ENCODE measurements at places on chromosomes 4 and X.
A peak's percentile ranks its signal among the peaks of the same experiment; 100 is the strongest.

GRCh38 chr4:120139392-120139791 lies 72.7 kb upstream of the MAD2L1 start:
- no peak for DNase-seq

- no peak for DNase-seq
Measured at GRCh38 chrX:121479406-121479805, 432.0 kb downstream of the GLUD2 start.

- DNase-seq, result no peak
Measured at GRCh38 chr4:93776386-93777080, 52.0 kb upstream of the ATOH1 start.

- peak; percentile 56 for DNase-seq
Measured at GRCh38 chrX:152915541-152916241, 17.8 kb downstream of the ZNF185 start.

DNA sequence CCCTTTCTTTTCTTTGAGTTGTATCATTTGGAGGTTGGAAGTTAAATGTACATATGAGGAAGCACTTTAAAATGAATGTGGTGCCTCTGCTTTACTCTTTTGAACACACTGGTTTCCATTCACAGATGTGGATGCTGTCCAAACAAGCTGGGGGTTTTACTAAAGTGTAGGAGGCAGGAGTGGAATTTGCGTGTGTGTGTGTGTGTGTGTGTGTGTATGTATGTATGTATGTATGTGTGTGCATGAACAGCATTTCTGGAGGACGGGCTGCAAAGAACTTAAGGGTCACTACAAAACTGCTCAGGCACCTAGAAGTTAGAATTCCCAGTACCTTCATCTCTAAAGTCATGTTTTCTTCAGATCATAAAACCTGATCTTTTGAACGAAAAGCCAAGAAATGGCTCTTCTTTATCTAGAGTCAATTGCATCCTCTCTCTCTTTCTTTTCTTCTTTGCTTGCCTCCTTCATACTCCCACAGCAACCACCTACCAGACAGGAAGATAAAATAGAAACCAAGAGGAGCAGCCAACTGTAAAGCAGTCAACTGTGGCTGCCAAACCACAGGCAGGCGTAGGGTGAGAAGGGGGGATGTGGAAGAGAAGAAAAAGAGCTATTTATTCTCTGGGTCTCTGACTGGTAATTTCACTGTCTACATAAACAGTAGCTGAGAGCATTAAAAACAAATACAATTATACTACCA lies 177.0 kb upstream of the RASGEF1B start:
- no peak for DNase-seq

DNA sequence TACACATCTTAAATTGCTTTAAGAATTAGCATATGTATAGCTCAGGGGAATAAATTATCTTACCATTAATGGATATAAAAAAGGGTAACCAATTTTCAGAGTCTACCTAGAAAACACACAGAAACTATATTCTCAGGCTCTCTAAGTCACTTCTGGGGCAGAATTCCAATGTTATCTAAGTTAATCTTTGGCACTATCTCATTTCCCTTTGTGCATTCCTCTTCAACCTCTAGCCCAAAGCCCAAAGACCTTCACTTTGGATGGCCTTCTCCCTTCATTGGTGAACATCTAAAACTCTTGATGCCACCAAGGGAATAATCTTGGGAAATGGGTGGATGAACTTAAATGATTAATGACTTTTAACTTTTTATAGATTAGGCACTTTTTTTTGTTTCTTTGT lies 108.3 kb downstream of the APBB2 start:
- no peak for DNase-seq

GRCh38 chr4:3269105-3269927 lies 20.4 kb downstream of the MSANTD1 start:
- no peak for DNase-seq

DNA sequence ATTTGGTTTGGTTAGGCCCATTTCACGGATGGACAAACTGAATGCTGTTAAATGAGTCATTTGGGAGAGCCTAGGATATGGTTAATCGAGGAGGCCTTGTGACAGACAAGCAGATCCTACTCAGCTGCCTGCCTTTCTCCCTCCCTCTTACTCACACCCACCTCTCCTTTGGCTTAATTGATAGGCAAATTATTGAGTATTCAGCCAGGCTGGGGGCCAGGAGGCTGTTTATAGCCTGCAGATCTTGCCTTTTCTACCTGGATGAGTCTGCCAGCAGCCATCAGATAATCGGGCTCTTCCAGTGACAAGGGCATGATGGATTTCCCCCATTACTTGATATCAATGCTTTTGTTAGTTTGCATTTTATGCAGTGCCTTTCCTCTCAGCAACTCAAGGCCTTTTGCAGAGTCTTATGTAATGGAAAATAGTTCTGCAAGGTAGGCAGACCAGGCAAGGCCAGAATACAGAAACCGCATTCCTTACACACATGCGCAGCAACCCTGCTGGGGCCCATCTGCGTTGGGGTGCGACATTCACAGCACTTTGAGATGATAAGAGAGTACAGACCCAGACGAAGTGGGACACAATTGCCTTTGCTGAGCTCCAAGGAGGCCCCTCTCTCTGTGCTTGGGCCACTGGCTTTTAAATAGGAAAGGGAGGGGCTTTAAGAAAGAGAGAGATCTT lies 96.2 kb upstream of the ATP6AP2 start:
- no peak for DNase-seq

DNA sequence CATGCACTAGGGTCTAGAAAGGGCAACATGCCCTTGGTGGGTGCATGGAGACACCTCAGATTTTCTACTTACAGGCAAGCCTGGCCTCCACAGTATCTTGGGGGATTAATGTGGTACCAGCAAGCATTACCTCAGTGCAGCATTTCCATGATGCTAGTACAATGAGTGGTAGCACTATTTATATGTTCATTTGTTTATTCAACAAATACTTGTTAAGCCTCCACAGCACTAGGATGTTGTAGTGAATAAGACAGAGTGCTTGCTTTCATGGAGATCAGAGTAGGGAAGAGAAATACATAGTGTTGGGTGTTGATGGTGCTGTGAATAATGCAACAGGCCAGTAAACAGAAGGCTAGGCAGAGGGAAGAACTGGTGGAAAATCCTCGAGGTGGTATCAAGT lies 133.4 kb downstream of the KLHL8 start:
- DNase-seq, result no peak

DNA sequence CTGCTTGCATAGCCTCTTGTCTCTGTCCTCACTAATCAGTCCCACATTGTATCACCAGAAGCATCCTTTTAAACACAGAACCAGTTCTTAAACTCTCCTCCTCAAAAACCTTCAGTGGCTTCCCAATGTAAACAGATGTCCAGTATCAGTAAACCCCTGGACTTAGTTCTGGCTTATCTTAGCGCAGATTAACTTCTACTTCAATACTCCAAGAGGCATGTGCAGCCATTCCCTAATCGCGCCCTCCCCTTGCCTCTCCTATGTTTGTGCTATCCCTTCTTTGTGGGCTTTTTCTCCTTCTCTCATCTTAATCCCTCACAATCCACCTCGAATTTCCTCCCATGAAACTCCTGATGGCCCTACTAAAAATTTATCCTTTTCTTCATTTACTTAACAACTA lies 193.8 kb downstream of the FBXO8 start:
- DNase-seq, result no peak

DNA sequence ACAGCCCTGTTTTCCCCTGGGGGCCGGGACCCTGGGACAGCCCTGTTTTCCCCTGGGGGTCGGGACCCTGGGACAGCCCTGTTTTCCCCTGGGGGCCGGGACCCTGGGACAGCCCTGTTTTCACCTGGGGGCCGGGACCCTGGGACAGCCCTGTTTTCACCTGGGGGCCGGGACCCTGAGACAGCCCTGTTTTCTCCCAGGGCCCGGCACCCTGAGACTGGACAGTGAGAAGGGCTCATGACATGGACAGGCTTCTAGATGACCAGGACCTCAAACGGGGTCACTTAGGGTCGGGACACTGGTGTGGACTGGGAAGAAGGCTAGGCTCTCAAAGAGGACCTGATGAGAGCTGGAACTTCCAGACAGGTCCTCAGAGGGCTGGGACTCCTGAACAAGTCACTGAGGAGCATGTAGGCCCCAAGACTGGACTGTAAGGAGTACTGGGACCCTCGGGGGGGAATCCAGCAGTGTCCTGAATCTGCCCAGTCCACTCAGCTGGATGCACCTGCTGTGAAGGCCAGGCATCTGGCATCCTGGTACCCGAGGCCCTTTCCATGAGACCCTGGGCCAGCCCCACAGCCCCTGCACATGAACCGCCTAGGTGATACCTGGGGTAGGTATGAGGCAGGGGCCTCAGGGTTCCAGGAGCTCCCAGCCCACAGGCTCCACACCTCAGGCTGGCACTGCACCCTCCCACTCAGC lies 2.4 kb downstream of the PCGF3 start:
- DNase-seq, result no peak

DNA sequence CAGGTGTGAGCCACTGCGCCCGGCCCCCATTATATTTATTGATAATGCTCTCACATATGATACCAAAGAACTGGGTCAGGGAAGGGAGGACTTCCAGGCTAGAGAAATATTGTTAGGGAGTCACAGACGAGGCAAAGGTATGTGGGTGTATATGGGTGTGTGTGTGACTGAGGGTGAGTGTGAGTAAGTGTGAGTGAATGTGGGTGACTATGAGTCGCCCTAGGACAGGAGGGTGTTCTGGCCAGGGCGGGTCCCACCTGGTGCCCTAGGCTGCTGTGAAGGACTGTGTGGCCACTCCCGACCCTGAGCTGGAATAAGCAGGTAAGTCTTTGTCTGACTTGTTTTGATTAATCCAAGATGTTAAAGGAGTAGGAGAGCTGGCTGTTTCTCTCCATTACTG lies 34.4 kb downstream of the RWDD4 start:
- no peak for DNase-seq

- DNase-seq, result no peak
Measured at GRCh38 chrX:72203421-72203820, 21.9 kb downstream of the PIN4 start.

GRCh38 chrX:134460005-134460861 lies at the start of gene HPRT1:
Gene HPRT1, plus strand, starts transcription at chrX:134460165. Its CDS starts 147 bp downstream, at chrX:134460312.
- DNase-seq, result peak; percentile 77

Measured in suppressor macrophage treated with lipopolysaccharide for 4 hours (primary cell).